Left ventricle myocardium superior (tissue), 1 donor: ENCODE measurements at places on chromosomes 12 and 14. TPM values are rescaled to one million over a fixed set of nuclear protein-coding genes. Genes with fewer than 3 reads are reported as not detected.

The AGAP2 gene
- total RNA-seq: 7.5 TPM

GRCh38 chr12:74614426-74614825, 76.8 kb downstream of the ATXN7L3B start:
- no peak for DNase-seq

DNA sequence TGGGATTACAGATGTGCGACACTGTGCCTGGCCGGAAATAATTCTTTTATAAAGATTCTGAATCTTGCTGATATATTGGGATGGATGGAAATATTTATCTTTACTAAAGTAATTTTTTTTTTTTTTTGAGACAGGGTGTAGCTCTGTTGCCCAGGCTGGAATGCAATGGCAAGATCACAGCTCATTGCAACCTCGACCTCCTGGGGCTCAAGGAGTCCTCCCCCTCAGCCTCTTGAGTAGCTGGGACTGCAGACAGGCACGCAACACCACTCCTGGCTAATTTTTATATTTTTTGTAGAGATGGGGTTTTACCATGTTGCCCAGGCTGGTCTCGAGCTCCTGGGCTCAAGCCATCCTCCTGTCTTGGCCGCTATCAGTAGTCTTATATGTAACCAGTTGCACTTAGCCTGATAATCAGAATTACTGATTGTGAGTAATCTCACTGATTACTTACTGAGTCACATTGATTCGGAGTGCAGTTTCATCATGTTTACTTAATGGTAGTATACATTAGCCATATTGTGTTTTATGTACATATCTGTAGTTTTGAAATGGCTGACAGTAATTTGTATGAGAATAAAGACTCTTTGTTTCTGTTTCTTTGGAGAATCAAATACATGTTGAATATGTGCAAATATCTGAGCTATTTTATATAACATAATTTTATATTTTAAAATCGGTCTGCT, 50.4 kb upstream of the LRTM2 start:
- DNase-seq: no peak

DNA sequence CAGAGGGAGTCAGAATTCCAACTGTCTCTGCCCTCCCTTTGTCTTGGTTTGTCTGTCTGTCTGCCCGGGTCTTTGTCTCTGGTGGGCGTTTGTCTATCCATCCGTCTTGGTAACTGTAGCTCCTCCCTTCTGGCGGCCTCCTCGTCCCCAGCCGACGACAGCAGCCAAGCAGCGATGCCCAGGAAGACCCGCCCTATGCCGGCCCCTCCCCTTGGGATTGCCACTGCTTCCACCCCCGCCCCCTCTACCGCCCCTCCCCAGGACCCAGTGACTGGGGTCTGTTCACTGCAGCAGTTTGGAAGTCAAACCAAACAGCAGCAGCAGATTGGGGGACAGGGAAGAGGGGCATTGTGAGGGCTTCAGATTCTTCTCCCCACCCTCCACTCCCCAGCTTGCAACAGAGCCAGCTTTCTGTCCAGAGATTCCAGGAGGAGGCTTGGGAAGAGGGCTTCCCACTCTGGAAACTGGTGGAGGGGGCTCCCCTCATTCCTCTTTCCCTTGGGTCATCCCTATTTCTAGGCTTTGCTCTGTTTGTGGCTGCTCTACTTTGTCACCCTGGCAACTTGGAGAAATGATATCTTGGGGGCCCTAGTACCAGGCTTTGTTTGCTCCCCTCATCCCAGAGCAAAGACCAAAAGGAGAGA, 2.4 kb upstream of the RARG start:
- DNase-seq: peak; percentile 63

DNA sequence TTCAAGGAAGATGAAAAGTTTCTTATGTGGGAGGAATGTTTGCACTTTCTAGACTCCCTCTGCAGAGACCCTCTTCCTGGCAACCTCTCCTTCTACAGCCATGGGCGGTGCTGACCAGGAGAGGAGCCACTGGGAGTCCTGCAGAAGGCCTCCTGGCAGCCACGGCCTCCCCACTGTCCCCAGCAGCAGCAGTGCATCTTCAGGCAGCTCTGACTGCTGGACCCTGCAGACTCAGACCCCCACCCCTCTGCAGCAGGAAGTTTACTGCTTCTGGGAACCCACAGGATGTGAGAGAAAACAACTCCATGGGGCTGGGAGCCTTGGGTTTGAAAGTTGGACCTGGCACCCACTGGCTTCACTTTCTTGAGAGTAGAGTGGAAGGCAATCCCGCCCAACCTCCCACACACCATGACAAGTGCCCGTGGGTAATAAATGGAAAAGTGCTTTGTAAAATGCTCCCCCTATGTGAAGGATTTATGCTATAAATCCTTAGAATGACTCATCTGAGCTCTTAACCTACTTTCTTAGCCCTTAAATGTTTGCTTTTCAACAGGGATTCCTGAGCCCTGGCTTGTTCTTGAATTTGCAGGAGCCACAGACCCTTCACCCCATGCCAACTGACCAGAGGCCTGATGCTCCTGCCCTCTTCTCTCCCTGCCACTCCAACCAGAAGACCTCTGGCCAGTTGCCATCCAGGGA, 37.5 kb upstream of the DDX11 start:
- no peak for DNase-seq

DNA sequence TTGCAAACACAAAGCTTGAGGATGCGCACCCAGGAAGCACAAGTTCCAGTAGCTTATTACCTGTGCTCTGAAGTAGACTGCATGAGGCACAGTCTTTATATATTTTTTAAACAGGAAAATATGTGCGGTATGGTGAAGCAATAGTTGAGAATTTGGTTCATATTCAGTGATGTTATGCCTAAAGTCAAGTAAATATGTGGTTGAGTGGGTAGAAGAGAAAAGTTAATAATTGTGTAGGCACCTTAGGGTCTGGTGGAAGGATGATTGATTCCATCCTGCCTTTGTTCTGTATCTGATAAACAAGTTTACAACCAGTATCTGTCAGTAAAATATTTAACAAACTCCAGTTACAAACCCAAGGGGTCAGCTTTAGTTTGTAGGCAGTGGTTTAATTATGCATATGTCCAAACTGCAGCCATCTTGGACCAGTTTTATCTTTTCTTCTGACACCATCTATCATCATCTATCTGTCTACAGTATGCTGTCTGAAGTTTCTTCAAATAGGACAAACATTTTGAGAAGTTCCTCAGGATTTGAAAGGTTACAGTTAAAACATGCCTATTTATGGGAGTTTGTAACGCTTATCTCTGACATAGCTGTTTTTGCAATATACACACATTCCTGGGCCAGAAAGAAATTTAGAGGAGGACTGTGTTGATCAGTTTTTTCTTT, 10.8 kb downstream of the SINHCAF start:
- DNase-seq: no peak

DNA sequence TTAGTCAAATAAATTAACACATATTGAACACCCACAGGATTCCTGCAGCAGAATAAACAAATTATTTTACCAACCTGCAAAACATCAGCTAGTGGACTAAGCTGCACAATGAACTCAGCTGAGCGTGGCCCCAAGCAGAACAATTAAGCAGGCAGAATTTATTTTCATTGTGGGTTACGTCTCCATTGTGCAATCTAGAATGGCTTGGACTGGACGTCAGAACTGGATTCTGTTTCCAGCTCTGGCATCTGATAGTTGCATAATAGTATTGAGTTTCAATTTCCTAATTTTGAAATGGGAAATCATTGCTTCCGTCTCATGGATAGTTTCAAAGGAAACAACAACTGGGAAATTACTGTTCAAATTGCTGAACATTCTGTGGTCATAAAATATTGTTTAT, 35.5 kb upstream of the RERG start:
- no peak for DNase-seq

The ADAMTS20 gene
- not detected for total RNA-seq

- no peak for DNase-seq
These were observed 12.4 kb downstream of the LUM start for GRCh38 chr12:91098941-91099340.

GRCh38 chr14:85325134-85326017, 204.6 kb upstream of the FLRT2 start:
- DNase-seq: no peak

The A2M gene
- 569 TPM for total RNA-seq

The AMDHD1 gene
- total RNA-seq: 0.35 TPM

- DNase-seq: peak; percentile 36
These were observed 29.7 kb downstream of the EML1 start for GRCh38 chr14:99822800-99823455.

The TAS2R8 gene
- total RNA-seq: not detected

DNA sequence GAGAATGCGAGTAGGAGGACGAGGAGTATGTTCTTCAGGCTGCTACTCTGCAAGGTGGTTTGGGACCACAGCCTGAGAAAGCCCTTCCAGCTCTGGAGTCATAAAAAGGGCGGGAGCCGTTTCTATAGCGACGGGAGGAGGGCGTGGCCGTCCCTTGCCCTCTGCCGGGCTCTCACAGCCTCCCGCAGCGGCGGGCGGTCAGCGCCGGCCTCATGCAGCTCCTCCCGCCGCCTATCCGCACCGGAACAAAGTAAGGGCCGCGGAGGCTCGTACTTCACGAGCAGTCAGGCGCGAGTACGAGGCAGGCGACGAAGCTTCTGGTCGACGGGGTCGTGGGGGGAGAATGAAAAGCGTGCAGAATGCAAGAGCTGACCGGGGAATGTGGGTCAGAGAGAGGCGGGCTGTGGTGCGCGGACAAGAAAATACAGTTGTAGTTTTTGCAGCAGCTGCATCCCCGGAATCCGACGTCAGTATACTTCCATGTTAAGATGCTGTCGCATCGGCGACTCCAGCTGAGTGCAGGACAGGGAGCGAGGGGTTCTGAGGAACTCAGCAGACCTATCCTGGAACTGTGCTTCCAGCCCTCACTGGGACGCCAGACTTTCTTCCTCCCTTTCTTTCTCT, at the start of gene DYRK4:
Gene DYRK4, plus strand, starts transcription at position 175 of the 624 bp plus-strand sequence. Its CDS starts 38 bp downstream, at position 213.
- peak; percentile 90 for DNase-seq

DNA sequence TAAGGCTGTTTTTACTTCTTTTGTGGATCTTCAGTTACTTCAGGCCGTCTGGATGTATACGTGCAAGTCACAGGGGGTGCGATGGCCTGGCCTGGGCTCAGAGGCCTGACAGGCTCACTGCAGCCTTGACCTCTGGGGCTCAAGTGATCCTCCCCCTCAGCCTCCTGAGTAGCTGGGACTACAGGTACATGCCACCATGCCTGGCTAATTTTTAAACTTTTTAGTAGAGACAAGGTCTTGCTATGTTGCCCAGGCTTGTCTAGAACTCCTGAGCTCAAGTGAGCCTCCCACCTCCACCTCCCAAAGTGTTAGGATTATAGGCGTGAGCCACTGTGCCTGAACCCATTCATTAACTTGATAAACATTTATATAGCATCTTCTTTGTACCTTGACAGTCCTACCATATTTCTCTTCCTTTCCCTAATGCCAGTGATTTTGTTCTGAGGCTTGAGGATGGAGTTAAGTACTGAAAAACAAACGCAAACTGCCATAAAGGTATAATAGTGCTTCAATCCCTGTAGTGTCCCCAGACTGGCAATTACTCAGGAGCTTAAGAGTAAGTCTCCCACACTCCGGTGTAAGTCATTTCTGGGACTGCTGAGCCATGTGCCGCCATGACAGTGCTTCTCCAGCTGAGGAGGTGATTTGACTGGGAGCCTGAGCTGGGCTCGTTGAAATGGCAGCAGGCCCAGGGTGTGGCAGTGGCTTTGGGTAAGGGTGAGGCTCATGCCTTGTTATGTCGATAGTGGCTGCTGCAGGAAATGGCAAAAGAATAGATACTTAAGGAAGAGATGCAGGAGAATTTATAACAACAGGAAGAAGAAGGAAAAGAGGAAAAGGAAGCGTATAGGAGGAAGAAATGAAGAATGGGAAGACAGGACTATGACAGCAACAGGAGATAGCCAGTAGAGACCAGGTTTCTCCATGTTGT, 43.7 kb upstream of the HECTD1 start:
- DNase-seq: no peak

The NELL2 gene
- 0.50 TPM for total RNA-seq

GRCh38 chr14:91454155-91454554, 36.5 kb upstream of the CCDC88C start:
- no peak for DNase-seq

- DNase-seq: no peak
These were observed 215.1 kb downstream of the LRRK2 start for GRCh38 chr12:40439771-40440492.

DNA sequence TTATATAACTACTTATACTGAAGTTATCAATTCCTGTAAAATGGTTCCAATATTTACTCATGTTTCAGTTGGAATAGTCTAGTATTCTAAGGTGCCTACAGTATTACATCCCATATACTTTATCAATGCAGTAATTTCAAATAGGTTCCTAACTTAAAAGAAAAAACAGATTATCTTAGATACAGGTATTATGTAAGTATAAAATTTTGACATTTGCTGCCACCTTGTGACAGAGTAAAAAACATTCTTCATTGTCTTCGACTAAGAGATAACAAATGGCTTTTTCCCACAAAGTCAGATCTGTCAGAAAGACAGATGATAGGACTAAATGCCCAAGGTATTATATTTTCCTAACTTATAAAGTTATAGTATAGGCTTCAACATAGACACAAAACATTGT, 78.7 kb downstream of the TXNDC16 start:
- no peak for DNase-seq

- no peak for DNase-seq
These were observed 628 bp downstream of the SNRPF start for GRCh38 chr12:95859344-95859816.

DNA sequence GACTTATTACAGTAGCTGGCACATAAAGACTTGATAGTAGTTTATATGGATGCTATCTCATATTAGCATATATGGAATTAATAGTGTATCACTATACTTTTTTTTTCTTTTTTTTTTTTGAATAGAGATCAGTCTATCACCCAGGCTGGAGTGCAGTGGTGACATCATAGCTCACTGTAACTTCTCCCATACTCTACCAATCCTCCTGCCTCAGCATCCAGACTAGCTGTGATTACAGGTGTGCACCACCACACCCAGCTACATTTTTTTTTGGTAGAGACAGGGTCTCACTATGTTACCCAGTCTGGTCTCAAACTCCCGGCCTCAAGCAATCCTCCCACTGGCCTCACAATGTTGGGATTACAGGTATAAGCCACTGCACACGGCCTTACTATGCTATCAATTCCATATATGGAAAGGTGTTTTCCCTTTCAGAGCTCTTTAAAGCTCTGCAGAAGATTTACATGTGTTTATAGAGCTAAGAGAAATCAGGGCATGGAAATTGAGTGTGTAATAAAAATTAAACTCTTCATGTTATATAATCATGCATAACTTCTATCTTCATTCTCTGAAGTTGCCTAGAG, 1.8 kb upstream of the TBK1 start:
- no peak for DNase-seq

The MGP gene
- 295 TPM for total RNA-seq

GRCh38 chr14:69518289-69519101, 34.0 kb downstream of the PLEKHD1 start:
- no peak for DNase-seq

- DNase-seq: no peak
These were observed 51.8 kb upstream of the FBRSL1 start for GRCh38 chr12:132437943-132438700.

DNA sequence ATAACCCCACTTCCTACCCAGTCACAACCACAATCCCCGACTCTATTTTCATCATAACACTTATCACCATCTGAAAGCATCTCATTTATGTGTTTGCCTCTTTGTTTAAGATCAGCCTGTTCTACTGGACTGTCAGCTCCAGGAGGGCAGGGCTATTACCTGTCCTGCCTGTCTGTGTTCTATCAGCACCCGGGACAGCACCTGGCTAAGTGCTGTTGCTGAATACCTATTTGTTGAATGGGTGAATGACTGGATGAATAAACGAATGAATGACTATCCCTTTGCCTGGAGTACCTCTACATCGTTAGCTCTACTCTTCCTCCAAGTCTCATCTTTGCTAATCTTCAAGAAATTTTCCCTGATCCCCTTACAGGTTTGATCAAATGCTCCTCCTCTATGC, 69.0 kb downstream of the WSCD2 start:
- DNase-seq: no peak
